ENCODE measurements at places on chromosomes 1 and 21.

GRCh38 chr1:171715813-171716251 is 26.0 kb downstream of the VAMP4 start:
- DNase-seq: no peak

- DNase-seq: no peak
These were observed 69.5 kb downstream of the GADD45A start for GRCh38 chr1:67754526-67754920.

- no peak for DNase-seq
These were observed 395.4 kb downstream of the RRAGC start for GRCh38 chr1:38464071-38464661.

GRCh38 chr1:35447278-35447677 is 109.9 kb downstream of the KIAA0319L start:
- DNase-seq: no peak

- DNase-seq: no peak
These were observed 30.1 kb downstream of the C1orf21 start for GRCh38 chr1:184416946-184417345.

DNA sequence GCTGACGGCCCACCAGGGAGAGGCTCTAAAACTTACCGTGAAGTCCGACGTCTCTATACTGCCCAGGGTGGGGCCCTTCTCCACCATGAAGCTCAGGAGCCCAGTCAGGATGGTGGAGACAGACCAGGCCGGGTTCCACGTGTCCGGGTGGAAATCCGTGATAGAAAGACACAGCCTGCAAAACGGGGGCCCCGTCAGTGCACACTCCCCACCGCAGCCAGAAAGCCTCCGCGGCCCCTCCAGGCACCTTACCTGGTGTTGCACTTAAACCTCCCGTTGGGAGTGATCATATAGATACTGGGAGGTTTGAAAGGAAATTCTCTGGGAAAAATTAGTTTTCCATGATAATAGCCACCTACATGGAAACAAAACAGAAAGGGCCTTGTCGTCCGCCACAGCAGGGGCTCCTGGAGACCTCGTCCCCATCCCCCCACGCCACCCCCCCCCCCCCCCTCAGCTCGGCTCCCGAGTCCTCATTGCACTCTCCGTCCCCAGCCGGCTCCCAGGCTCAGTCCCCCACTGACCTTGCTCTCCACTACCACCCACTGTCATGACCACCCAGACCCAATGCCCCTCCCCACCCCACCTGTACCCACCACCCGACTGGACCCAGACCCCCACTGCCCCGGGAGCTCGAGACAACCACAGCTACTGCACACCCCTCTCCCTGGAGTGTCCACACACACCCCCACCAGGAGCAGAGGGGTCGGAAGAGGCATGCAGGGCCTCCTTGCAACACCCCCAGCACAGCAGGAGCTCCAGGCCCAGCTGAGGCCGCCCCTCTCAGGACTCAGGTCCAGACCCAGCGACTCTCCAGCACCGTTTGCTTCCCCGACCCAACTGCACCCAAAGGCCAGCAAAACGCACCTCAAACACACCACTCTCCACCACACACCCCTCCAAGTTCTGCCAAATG is 10.7 kb upstream of the C1QTNF12 start:
- DNase-seq: no peak

DNA sequence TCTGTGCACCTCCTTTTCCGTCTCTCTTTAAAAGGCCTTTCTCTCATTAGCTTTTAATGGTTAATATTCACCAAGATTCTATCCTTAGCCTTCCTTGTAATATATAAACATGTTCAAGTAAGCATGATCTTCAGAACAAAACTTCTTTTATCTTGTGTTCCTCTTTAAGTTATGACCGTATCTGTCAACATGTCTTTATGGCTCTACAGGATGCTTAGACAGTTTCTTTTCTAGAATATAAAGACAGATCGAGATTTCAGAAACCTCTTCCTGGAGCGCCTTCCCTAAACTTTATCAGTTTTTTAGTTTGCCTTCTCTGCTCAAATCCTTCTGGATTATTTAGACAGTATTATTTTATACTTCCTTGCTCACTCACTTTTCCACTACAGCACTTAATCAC is 7.2 kb downstream of the RO60 start:
- no peak for DNase-seq

- no peak for DNase-seq
These were observed 392.2 kb downstream of the VAV3 start for GRCh38 chr1:107572674-107573211.

- no peak for DNase-seq
These were observed 46.8 kb upstream of the SYNC start for GRCh38 chr1:32749332-32749731.

DNA sequence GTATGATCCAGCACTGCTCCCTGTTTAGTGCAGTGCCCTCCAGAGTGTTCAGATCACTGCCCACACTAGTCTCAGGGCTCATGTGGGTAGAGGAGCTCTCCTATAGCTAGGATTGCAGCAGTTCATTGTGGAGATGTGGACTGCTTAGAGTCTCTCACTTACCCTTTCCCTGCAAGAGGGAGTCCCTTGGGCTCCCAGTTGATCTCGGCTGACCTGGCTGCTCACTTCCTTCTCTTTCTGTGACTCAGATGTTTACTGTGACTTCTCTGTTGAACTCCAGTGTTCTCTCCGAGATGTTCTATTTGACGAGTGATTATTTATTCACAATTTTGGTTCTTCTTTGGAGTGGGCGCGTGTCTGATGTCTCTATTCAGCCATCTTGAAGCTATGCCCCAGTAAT is 141.9 kb downstream of the PTBP2 start:
- no peak for DNase-seq

- no peak for DNase-seq
These were observed 22.0 kb upstream of the BATF3 start for GRCh38 chr1:212721388-212722247.

DNA sequence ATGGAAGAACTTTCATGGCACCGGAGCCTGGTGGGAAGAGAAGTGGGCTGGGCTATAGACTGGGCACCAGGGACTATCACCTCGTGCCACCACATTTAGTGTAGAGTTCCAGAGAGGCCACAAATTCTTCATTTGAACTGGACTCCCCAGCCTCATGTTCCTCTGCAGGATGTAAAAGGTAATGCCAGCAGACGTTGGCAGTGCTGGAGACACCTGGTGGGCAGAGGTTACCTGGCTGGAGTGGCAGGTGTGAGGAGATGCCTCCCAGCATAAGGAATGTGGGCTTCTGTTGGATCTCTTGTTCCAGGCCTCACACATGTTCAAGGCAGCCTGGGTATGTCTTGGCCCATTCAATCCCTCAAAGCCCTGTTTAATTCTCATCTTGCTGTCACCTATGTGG is 35.2 kb downstream of the TEX35 start:
- DNase-seq: no peak

- DNase-seq: no peak
These were observed 36.9 kb upstream of the TARBP1 start for GRCh38 chr1:234515821-234516241.

GRCh38 chr1:28928314-28928941 is 14.1 kb downstream of the EPB41 start:
- no peak for DNase-seq

DNA sequence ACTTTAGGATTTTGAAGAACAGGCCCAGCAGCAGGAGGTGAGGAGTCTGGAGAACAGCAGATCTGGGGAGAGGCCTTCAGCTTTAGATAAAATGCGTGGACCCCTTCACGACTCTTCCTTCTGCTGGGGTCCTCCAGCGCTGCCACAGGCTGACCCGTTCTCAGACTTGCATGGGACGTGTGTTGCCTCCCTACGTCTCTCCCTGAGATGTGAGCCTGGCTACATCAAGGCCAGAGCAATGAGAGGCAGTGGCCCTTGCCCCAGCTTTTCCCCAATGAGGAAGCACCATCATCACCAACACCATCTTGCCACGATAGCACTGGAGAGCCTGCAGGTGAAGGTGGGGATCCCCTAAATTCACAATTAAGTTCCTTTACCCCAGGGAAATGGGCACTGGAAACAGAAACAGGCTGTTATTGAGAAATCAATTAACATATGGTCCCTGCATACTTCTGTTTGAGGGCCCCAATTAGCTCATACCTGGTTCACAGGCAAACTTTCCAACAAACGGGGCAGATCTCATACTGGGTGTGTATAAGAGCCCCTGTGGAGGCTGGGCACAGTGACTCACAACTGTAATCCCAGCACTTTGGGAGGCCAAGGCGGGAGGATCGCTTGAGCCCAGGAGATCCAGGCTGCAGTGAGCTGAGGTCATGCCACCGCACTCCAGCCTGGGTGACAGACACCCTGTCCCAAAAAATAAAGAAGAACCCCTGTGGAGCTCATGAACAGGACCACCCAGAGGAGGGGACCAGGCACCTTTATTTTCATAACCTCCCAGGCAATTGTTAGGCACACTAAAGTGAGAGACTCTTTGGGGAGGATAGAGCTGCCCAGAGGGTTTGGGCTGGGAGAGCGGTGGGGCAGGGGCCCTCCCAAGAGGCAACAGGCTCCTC is 12.1 kb upstream of the ADAMTSL4 start:
- DNase-seq: no peak

DNA sequence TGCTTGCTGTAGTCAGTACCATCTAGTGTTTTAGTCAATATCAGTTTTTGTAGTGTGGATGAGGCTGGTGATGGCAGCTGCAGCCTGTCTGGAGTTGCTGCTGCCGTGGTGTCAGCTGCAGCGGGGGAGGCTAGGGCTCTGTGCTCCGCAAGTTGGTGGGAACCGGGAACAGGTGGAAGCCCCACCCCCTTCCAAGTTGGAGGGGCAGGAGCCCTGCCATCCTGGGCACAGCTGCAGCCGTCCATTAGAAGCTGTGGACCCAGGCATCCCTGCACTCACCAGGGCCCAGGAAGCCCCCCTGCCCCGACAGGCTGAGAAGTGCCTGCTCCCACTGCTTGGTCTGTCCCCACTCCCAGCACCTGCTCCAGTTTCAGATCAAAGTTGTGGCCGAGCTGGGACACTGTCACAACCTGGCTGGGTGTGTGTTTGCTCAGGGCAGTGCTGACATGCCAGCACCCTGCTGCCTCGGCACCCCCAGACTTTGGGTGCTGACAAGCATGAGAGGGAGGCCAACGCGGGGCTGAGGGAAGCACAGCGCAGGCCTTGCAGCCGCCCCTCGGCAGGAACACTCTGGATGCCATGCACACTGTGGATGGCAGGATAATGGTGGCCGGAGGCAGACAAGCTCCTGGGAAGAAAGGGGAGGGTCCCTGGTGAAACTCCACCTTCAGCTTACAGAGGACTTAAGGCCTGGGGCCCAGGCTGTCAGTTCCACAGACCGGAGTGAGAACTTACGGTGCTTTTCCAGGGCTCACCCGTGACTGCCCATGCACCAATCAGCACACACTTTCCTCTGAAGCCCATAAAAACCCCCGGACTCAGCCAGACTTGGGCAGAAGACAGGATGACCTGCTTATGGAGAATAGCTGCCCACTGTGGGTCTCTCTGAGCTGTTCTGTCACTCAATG is 86.9 kb downstream of the ADARB1 start:
- DNase-seq: no peak

- no peak for DNase-seq
These were observed 542 bp downstream of the EIF2B3 start for GRCh38 chr1:44985747-44986359.

DNA sequence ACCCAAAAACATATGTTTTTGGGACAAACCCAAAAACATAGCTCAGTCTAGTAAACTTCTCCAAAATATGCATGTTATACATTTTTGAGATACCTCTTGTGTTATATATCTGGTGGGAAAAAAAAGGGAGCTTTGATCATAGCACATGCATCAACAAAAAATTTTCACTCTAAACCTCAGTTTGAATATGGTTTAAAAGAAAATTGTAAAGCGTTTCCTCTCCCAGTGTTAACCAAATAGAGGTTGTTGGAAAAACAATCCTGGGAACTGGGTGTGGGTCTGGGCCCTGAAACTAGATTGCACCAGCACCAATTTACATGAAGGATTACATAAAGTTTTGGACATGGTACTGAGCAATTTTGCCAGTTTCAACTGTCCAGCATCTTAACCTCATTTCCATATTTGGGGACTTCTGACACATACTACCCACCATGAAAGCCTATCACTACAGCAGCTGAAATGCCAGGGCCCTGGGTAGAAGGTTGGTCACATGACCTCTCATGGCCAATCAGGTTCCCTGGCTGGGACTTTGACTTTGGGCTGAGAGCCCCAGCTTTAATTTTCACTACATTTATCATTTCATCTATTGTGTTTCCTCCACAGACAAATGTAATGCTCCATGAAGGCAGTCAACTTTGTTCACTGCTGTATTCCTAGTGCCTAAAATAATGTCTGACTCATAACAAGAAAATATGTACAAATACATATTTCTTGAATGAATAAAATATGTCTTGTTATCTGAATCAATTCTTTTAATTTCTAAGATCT is 150.7 kb downstream of the SETD4 start:
- no peak for DNase-seq

DNA sequence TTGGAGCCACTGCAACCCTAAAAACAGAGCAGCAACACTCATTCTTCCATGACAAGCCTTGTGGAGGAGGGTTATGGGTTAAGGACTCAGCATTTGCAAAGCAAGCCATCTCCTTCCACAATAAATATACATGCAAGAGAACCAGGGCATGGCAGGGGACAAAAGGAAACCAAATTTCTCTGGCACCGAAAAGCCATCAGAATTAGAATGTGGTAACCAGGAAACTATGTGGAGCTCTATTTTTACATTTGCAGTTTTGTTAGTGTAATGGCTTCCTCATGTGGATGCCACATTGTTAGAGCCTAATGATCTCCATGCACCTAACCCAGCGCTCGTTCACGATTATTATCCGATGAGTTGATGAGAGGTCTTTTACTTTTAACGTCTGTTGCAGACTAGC is 91.7 kb downstream of the NAV1 start:
- no peak for DNase-seq

DNA sequence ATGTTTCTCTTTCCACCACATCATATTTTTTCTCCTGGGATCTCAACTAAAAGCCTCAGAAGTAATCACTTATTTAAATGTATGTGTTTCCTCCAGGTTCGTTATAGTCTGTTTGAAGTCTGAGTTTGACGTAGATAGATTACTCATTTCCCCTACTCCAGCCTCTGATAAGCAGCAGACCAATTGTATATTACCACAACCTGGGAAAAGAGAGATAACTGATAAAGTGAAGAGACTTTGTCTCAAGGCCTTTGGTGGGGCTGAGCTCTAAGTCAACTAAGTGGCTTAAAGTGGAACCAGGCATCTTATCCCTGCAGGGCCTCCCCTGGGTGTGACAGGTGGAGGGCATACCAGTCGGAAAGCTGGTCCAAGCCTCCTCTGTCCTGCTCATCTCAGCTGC is 34.9 kb upstream of the CACNA1E start:
- DNase-seq: no peak

DNA sequence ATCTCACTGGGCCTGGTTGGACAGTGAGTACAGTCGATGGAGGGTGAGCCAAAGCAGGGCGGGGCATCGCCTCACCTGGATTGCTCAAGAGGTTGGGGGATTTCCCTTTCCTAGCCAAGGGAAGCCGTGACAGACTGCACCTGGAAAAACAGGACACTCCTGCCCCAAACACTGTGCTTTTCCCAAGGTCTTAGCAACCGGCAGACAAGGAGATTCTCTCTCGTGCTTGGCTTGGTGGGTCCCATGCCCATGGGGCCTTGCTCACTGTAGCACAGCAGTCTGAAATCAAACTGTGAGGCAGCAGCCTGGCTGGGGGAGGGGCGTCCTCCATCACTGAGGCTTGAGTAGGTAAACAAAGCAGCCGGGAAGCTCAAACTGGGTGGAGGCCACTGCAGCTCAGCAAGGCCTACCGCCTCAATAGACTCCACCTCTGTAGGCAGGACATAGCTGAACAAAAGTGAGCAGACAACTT is 11.3 kb downstream of the C1orf105 start:
- no peak for DNase-seq
